ENCODE measurements at places on chromosomes 16 and 17.

GRCh38 chr17:79388556-79389295 lies 222.1 kb downstream of the RBFOX3 start:
- DNase-seq = no peak

DNA sequence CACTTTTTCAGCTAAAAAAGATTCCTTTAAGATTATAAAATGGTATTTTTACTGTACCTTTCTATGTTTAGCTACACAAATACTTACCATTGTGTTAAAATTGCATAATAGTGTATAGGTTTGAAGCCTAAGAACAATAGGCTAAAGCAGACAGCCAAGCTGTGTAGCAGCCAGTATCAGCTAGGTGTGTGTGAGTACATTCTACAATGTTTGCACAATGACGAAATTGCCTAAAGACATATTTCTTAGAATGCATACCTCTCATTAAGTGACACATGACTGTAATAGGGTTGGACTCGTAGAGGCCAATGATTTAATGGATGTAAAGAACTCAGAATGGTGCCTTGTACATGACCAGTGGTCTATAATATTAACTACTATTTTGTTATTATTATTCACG lies 1.9 kb upstream of the MT1B start:
- DNase-seq = no peak

- DNase-seq = no peak
Measured at GRCh38 chr17:67107811-67108775, 63.7 kb downstream of the CACNG1 start.

GRCh38 chr16:61233713-61234112 lies 802.5 kb downstream of the CDH8 start:
- DNase-seq = no peak

GRCh38 chr16:35599429-35600160 lies 2140.2 kb downstream of the TP53TG3F start:
- DNase-seq = no peak

- no peak for DNase-seq
Measured at GRCh38 chr16:54939029-54939346, 8.3 kb downstream of the IRX5 start.

DNA sequence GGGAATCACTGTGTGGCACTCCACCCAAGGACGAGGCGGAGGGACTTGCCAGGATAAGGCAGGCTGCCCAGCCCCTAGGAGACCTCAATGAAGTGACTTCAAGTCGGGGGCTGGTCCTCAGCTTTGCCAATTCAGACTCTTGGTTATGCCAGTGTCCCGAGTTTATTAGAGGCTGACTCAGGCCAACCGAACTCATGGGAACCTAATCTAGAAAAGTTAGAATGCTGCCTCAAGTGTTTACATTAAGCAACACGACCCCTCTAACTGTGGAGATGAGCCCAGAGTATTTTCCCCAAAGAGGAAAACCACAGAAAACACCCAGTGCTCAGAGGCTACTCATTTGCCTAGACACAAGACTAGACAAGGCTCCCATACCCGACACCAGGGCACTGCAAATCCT lies 1.1 kb upstream of the TEKT3 start:
- DNase-seq = no peak

GRCh38 chr17:50774225-50774803 lies 7.0 kb upstream of the ANKRD40CL start:
- peak; percentile 27 for DNase-seq
